ENCODE measurements at places on chromosomes 12 and 14.

DNA sequence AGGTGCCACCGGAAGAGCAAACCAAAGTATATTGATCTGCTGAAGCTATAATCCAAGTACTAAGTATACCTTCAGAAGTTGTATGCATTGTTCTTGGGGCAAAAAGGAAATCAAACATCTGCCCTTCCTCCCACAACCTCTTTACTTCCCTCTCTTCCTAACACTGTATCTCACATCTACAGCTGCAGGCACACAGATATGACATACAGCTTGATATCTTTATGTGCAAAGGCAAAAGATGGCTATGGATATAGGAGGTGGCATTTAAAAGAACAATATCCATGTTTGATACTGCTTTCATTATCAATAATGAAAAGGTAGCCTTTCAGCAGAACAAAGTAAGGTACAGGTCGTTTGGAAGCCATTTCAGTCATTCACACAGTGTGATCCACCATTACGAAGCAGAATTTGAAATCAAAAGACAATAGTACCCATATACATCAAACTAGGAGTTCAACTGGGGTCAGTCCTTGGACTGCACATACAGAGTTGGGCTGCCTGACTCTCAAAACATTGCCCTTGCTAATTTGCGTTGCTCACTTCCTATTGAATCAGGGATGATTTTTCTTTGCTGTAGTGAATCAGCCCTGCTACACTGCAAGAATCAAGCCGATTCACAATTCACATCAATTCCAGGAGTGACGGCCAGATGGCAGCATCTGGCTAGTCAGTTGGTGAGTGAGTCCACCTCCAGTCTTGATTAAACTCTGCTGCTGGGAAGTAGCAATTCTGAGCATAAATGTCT, 8.9 kb downstream of the ANG start:
- no peak for DNase-seq

DNA sequence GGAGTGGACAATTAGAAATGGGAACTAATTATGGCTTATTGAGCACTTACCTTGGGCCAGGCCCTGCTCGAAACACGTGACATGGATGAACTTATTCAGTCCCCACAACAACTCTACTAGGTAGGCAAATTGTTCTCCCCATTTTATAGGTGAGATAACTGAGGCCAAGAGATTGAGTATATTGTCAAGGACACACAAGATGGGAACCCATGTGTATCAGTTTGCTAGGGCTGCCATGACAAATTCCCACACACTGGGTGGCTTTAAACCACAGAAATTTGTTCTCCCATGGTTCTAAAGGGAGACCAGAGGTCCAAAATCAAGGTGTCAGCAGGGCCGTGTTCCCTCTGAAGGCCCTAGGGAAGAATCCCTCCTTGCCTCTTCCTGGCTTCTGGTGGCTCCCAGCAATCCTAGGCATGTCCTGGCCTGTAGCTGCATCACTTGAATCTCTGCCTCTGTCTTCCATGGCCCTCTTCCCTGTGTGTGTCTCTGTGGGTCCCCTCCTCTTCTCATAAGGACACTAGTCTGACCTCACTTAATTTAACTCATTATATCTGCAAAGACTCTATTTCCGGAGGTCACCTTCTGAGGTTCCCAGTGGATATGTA, 128.8 kb downstream of the CHST11 start:
- no peak for DNase-seq

DNA sequence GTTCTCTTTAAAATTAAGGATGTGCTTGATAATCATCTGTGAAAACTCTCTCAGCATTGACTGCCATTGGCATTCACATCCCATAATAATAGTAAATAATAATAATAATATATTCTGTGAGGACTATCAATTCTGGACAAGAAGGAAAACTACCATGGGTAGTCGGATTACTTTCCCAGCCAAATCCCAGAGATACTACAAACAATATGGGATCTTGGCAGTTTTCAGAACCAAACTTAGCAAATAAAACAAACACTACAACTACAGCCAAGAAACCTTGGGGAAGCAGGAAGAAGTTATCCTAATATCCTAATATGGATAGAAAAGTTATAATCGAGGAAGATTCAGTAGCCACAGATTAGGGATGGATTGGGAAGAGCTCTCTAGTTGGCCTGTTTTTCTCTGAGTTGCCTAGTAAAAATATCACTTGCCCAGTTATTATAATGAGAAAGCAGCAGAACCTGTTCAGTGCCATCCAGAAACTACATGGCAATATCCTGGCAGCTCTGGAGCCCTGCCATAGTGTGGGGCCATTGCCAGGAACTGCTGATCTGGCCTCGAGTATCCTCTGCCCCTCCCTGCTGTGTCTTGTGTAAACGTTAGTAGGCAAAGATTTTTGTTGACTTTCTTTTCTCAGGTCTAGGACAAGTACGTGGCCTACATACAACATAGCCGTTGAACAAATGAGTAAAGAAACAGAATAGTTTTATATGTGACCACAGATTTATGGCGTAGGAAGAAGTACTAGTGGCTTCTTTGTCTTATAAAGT, 193.5 kb downstream of the SLC2A13 start:
- DNase-seq, result no peak

DNA sequence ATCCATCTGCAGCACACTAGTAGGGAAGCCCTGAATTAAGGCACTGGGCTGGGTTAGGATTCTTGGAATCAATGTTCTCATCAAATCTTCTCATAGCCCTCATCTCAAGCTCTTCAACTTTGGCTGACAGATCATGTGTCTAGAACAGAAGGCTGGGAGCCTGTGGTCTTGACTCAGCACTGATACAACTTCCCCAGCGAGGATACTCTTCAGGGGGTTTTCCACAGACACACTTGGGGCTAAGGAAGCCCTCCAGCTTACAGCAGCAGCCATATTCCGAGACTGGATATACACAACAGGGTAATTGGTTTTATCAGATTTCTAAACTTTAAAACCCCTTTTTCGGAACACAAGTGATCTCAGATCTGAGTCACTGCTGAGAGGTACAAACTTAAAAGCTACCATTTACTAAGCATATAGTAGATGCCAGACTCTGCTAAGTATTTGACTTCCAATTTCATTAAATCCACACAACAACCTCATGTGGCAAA, 3.5 kb downstream of the FMNL3 start:
- no peak for DNase-seq

- DNase-seq, result no peak
Observed at GRCh38 chr12:115351514-115352077, 667.6 kb upstream of the TBX3 start.

- no peak for DNase-seq
Observed at GRCh38 chr12:108612788-108613282, 15.0 kb upstream of the TMEM119 start.

GRCh38 chr12:39365364-39366001, 77.4 kb downstream of the KIF21A start:
- DNase-seq, result no peak

GRCh38 chr12:5437182-5437583, 5.3 kb downstream of the NTF3 start:
- no peak for DNase-seq

DNA sequence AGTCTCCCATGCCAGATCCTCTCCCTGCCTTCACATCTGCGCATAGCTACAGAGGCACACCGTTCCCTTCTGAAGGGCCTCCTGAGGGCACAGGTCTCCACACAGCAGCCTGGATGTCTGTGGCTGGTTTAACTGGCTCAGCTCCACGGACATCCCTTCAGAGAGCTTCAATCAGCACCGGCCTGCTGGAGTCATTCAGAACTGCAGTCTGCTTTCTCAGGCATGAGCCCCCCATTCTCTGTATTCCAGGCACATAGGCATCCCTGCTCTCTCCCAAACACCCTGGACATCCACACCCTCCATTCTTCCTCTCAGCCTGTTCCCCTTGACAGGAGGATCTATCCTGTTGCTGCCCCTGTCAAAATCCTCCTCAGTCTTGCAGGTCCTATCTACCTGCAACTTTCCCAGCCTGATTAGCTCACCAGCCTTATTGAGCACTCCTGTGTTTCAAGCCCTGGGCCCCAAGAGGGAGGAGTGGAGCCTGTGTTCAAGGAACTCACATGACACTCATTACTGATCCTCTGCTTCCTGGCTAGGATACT, 2.9 kb upstream of the DHRS2 start:
- DNase-seq, result no peak

- DNase-seq, result no peak
Observed at GRCh38 chr14:48725051-48725734, 861.0 kb downstream of the RPS29 start.

DNA sequence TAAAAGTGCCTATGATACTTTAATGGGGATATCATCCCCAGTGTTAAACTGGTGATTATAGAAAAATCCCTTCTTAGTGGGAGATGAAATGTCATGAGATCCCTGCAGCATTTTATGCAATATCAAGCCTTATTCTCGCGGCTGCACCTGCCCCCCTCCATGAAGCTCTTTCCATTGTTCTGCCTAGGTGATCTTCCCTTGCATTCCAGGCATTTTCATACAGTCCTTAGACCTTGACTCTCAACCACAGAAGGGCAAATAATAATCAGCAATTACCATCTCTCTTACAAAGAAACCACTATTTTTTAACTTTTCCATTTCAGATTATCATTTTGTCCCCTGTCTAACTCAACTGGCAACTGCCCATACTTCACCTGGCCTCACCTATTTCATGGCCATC, 352.3 kb downstream of the NELL2 start:
- no peak for DNase-seq

GRCh38 chr12:86158956-86159355, 97.2 kb downstream of the MGAT4C start:
- no peak for DNase-seq

DNA sequence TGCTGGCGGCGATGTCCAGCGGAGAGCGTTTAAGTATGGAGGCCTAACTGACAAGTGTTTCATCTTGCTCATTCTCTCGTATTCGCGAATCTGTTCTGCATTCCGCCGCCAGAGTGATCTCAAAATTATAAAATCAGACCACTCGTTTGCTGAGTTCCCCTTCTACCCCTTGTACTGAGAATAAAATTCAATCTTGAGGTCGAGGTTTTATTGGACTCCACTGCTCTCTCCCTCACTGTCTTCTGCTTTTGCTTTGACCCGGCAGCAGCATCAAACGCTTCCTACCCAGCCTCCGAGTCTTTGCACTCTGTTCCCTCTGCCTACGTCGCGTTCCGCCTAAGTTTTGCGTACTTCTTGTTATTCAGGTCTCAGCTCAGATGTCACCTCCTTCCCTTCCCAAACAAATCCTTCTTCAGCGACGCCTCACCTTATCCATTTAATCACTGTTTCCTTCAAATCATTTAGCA, 462 bp downstream of the KNTC1 start:
- DNase-seq, result no peak

DNA sequence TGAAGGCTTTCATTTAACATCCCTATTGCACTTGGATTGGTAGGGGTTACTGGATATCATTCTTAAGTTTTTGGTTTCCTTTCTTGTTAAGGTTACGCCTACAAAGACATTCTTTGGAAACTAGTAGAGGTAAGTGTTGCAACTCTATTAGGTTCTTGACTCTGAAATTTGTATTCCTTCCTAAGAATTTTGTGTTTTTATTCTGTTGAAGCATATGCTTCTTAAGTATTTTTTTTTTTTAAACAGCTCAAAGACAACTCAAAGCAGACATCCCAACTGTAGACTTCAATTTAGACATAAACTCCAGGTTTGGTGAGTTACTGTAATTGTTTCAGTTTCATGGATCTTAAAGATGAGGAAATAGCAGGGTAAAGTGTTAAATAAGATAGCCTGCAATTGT, 1.1 kb upstream of the RBMS2 start:
- DNase-seq, result no peak

DNA sequence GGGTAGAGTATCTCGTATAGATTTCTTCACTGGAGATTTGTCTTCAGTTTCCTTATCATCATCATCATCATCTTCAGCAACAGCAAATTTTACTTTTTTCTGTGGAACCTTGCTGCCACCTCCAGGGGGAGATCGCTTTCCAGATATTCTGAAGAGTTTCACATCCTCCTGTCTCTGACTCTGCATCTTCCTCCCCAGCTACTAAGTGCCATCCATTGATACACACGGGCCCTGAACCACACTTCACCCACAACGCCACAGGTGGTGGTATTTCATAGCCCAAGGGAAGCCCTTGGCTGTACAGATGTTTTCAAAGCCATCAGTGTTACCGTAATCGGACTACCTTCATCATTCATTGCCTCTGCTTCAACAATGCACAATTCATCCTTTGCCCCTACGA, 82.2 kb downstream of the PPP2R5C start:
- no peak for DNase-seq

DNA sequence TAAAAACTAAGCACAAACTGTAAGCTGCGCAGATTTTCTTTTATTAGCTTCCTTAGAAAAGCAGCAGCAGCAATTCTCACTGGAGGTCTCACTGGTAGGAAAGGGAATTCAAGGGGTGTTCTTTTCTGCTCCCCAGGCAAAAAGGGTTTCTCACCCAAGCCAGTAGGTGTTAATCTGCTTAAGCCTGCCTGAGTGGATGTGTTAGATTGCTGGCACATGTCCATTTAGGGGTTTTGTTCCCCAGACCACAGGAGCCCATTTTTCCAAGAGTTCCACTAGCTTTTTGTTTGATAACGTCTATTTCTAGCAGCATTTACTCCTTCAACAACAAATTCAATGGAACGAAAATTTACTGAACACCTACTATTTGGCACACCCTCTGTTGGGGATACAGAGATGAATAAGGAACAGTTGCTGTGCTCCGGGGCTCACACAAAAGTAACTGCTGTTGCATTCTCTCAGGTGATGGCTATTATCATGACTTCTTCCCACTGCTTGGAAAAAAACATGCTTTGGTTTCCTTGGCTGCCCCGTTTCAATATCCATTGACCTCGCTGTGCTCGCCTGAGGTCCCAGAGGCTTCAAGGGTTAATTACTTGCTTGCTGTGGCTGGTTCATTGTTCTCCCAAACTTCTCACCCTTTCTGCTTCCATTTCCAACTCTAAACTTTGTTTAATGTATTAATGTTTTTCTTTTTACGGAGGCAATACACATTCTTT, 31.1 kb upstream of the RIC8B start:
- DNase-seq, result no peak

GRCh38 chr12:77941401-77941800, 110.7 kb downstream of the NAV3 start:
- DNase-seq, result no peak

DNA sequence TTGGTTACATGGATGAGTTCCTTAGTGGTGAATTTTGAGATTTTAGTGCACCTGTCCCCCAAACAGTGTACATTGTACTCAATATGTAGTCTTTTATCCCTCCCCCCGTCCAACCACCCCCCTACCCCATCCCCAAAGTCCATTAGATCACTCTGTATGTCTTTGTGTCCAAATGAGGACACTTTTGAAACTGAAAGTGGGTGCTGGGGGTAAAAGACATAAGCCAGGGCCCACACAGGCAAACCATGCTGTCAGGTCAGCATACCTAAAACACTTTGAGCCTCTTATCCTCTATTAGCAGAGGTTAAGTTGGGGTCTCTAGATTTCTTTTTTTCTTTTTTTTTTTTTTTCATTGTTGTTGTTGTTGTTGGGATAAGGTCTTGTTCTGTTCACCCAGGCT, 31.3 kb upstream of the KICS2 start:
- DNase-seq, result no peak

- DNase-seq, result no peak
Observed at GRCh38 chr12:31368666-31369361, 42.9 kb upstream of the SINHCAF start.

All from keratinocyte (primary cell).